ENCODE measurements at places on chromosomes 11 and 22. TPM values are rescaled to one million over a fixed set of nuclear protein-coding genes. Genes with fewer than 3 reads are reported as not detected.

DNA sequence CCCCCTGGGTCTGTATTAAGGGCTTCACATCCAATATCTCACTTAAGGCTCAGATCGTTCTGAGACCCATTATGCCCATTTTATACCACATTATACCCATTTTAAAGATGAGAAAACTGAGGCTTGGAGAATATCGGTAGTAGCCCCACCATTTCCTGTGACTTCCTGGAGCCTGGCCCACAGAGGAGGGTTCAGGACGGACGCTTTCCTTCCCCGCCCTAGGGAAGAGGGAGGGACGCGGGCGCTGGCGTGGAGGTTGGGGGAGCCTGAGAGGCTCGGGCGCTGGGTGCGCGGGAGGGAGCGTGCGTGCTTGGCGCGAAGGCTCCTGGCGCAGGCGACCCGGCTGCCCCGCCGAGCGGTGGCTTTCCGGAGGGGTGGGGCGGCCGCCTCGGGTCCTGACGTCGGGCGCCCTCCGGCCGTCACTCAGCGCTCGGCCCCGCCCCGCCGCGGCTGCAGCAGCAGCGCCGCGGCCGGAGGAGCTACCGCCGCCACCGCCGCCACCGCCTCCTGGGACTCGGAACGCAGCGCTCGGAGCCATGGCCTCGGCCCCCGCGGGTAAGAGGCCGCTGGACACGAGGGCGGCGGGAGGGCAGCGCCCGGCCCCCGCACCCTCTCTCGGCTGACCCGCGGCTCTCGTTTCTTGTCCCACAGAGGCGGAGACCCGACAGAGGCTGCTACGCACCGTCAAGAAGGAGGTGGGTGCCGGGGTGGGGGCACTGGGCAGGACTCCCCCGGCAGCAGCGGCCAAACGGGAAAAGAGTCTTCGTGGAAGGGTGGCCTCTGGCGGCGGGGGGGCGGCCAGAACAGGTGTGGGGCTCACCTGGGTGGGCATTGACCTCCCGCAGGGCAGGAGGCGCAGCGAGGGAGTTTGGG, at the start of gene SGSM1:
Gene SGSM1, plus strand, starts transcription at position 422 of the 873 bp plus-strand sequence. Its CDS starts 115 bp downstream, at position 537.
- peak; percentile 93 for DNase-seq

GRCh38 chr22:27724709-27725108, 76.8 kb downstream of the MN1 start:
- no peak for DNase-seq

- DNase-seq, result no peak
These were observed 40.7 kb upstream of the SLN start for GRCh38 chr11:107752508-107752907.

GRCh38 chr22:38207898-38208432, 6.2 kb downstream of the MAFF start:
- no peak for DNase-seq

DNA sequence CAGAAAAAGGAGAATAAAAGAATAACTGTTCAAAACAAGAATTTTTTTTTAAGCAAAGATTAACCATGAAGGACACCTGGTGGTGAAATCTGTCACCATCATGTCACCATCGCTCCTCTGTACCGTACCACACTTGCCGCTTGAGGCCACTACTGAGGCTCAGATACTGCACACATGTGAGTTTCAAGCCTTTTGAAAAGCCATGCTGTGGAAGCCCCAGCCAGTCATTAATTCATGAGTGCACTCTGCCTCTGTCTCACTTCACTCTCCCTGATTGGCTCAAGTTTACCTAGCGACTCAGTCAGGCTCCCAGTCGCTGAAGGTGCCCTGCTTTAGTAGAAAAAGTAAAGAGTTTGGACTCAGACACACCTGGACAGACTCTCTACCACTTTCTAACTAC, 6.6 kb upstream of the MS4A12 start:
- DNase-seq, result no peak

GRCh38 chr11:125062218-125062930, 731 bp upstream of the SLC37A2 start:
- no peak for DNase-seq

The OR52I2 gene
- total RNA-seq, result not detected

DNA sequence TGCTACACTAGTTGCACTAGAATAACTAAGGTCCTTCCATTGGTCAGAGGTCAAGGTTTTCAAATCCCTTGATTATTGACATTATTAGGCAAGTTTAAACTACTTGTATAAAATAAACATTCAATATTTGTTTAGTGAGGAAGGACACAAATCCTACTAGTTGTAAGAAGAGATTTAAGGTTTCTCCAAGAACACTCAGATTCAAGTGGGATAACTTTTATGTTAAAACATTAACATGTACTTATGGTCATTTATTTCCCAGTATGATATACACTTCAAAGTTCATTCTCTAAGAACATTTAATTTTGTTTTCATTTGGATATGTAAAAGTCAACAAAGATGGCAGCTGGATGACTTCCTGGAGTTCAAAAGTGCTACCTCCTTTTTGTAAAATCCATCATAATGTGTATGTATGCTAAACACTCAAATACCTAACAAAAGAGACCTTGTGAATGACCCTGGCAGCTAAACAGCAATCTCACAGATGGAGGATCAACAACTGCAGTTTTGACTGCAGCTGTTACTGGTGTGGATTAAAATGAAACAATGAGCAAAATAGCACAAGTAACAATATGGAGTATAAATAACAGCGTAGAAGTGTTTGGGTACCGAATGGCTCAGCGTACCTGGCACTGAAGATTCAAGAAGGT, 1.5 kb downstream of the CCDC90B start:
- no peak for DNase-seq

- no peak for DNase-seq
These were observed 148.6 kb downstream of the OPCML start for GRCh38 chr11:133383689-133384088.

DNA sequence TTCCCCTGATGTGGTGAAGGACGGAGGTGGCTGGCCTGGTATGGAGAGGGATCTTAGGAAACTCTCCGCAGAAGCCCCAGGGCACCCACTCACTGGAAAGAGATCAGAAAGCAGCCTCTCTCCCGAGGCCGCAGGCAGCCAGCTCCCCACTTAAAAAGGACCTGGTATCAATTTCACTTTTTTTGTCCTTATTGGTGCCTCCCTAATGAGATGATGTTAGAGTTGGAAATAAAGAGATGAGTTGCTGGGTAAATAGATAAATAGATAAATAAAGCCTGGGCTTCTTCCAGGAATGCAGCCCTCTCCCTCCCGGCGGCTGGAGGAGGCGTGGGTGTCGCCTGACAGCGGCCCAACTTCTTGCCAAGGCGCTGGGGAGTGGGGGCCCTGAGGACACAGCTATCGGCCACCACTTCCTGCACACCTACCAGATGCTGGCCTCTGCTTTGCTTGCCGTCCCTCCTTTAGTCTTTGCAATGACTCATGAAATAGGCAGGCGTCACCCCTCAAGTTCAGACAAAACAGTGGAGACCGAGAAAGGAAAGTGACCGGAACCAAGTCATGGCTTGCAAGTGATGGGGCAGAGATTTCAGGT, 42.9 kb downstream of the LINC01488 start:
- peak; percentile 78 for DNase-seq

DNA sequence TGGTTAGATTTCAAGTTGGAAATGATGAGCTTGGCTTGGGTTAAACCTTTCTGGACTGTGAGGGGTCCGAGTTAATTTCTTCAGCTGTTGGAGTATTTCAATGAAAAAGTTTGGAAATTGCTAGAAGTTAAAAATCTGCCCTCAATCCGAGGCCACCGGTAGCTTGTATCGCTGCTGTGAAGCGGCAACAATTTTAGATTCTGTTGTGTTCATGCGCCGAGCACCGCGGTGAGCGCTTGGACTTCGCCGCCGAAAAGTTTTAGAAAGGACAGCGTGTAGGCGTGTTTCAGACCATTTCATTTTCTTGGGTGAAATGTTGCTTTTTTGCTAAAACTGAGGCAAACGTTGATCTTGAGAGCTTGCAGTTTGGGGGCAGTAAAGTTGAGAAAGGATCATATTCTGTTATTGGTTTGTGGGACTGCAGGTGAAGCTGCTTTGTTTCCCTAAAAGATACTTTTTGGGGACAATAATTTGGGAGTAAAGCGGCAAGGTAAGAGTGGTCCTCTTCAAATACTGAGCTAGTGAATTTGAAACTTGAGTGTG, 928 bp downstream of the FBXO7 start:
- no peak for DNase-seq

DNA sequence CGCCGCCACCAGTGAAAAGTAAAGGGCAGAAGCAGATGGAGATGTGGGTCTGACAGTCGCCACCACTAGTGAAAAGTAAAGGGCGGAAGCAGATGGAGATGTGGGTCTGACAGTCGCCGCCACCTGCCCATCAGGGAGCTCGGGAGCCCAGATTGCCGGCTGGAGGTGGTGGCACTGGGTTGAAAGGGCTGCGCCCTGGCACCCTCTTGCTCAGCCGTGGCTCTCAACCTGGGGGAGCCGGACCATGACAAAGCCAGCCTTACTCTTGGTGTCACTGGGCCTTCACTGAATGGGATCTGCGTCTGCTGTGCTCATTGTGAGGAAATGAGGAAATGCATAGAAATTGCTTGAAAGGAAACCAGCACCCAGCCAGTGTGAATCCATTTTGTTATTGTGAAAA, 36.3 kb downstream of the AP2A2 start:
- no peak for DNase-seq

GRCh38 chr11:44205836-44206235, 104.1 kb downstream of the ALX4 start:
- no peak for DNase-seq

- no peak for DNase-seq
These were observed 15.9 kb downstream of the ARFGAP2 start for GRCh38 chr11:47160753-47161133.

DNA sequence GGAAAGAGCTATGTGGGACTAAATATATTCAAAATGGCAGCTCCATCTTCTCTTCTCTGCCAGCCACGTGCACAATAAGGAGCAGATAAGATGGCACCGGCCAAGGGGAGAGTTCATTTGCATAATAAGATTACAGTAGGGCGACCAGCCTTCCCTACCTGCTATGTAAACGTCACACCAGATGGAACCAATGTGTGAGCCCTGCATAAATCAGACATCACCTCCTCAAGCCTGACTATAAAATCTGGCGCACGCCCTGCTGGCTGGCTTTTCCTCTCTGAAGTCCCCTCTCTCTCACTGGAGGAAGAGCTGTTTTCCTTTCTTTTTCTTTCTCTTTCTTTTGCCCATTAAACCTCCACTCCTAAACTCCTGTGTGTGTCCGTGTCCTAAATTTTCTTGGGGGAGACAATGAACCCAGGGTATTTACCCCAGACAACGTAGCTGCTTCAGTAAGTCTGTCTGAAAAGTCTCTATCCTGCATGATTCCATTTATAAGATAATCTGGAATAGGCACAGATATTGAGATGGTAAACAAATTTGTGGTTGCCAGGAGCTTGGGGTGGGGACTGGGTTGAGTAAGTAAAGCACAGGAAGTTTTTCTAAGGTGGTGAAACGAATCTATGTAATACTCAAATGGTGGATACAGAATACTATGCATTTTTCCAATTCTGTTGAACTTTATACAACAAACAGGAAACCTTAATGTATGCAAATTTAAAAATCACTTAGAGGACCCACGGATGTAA, 670.0 kb upstream of the KIRREL3 start:
- no peak for DNase-seq

DNA sequence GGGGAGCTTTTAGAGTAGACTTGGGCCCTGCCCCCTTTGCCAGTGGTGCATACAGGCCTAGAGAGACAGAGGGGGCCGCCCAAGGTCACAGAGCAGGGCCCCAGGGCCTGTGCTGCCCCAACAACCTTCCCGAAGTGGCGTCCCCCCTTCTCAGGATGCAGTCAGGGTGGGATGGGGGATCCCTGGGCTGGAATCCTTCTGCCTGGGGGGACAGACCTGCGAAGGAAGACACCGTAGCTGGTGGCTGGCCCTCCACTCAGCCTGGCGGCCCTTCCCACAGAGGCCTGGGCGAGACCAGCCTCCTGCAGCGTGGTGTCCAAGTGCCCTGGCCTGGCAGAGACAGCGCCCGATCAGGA, 14.4 kb upstream of the EHD1 start:
- DNase-seq, result no peak

DNA sequence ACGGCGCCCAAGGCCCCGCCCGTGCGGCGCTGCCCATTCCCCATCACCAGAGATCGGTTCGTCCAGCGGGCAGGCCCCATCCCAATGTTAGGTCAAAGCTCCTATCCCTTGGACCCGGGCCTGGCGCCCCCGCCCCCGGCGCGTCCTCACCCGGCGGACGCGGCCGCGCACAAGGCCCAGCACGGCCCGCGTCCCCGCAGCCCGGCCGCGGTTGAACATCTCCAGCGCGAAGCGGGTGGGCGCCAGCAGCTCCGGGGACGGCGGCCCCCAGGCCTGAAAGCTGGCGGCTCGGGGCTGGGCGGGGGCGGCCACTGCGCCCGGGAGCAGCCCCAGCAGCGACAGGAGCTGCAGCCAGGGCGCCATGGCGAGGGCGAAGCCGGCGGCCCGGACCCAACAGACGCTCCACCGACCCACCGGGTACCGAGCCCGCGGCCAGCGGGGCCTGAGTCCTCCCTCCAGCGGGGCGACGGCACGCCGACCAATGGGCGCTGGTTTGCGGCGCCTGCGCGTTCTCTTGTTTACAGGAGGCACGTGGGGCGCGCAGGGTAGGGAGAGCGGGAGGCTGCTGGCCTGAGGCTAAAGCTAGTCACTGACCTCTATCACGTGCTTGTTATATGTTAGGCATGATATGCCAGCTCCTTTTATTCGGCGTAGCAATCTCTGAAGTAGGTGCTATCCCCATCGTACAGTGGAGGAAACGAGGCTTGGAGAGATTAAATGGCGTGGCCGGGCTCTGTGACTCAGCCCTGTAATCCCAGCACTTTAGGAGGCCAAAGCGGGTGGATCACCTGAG, at the start of gene CTSF:
Gene CTSF, minus strand, starts transcription at position 483 of the 793 bp plus-strand sequence. Its CDS starts 120 bp downstream, at position 363.
- peak; percentile 94 for DNase-seq

GRCh38 chr22:49232319-49233067, 595.2 kb downstream of the BRD1 start:
- DNase-seq, result peak; percentile 72

DNA sequence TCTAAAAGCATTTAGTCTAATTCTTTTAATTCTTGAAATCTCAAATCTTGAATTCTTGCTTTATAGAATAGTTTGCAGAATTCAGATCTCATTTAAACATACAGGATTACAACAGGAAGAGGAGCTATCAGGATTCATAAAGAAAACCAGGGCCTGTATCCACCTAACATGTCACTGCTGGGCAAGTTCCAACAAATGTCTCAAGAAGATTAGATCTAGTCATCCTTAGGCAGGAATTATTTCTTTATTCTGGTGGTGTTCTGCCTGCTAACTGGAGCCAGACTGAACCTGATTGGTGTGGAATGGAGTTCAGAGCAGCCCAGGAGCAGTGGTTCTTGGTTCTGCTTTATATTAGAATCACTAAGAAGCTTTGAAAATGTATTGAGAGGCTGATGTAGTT, 500.7 kb downstream of the LRRC4C start:
- no peak for DNase-seq

The OTOG gene
- total RNA-seq, result not detected

- no peak for DNase-seq
These were observed 113.4 kb upstream of the RRM1 start for GRCh38 chr11:3981084-3981633.

- no peak for DNase-seq
These were observed 51.3 kb upstream of the PRDM11 start for GRCh38 chr11:45094958-45095690.

The MMP8 gene
- total RNA-seq, result 2.6 TPM

The POGLUT3 gene
- total RNA-seq, result 24.7 TPM

The CDHR5 gene
- total RNA-seq, result 1.1 TPM

GRCh38 chr22:32331236-32331917, 26.3 kb upstream of the RFPL3 start:
- DNase-seq, result peak; percentile 69

Data from mesenteric fat pad (tissue), 1 donor.